CMK (cell line): ENCODE measurements at places on chromosomes 4 and X.

- no peak for DNase-seq
These were observed 58.9 kb downstream of the CHIC2 start for GRCh38 chr4:54005475-54005874.

DNA sequence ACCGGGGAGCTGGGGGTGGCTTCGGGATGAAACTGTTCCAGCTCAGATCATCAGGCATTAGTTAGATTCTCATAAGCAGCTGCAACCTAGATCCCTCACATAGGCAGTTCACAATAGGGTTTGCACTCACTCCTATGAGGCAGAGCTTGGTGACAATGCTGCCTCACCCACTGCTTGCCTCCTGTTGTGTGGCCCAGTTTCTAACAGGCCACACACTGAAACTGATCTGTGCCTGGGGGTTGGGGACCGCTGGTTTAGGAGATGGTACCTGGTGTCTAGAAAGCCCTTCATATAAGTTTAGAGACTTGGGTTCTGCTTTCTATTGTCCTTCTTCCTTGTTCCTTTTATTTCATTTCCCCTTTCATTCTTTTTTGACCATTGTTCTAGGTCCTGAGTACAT is 234.2 kb downstream of the FRAS1 start:
- no peak for DNase-seq

GRCh38 chr4:13992975-13993520 is 365.5 kb upstream of the BOD1L1 start:
- no peak for DNase-seq

- no peak for DNase-seq
These were observed 54.4 kb downstream of the PALLD start for GRCh38 chr4:168551211-168551610.

DNA sequence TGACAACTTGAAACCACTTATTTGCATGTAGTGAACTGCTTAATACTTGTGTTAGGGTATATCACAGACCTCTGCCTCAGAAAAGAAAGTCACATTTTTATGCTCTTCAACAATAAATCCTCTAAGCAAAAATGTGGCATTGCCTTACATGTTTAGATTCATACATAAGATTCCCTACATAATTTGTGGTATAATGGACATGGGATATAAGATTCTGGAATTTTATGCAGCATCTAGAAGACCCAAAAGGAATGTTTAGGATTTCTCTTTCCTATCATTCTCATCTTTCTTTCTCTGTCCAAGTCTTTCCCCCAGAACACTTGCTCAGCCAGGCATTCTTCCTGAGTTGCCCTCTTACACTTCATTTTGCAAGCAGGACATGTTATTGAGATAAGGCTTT is 37.7 kb upstream of the TET2 start:
- no peak for DNase-seq

GRCh38 chr4:40956721-40957255 is 207.0 kb downstream of the NSUN7 start:
- DNase-seq = no peak

- DNase-seq = no peak
These were observed 1058.3 kb upstream of the SLIT2 start for GRCh38 chr4:19193274-19193981.

DNA sequence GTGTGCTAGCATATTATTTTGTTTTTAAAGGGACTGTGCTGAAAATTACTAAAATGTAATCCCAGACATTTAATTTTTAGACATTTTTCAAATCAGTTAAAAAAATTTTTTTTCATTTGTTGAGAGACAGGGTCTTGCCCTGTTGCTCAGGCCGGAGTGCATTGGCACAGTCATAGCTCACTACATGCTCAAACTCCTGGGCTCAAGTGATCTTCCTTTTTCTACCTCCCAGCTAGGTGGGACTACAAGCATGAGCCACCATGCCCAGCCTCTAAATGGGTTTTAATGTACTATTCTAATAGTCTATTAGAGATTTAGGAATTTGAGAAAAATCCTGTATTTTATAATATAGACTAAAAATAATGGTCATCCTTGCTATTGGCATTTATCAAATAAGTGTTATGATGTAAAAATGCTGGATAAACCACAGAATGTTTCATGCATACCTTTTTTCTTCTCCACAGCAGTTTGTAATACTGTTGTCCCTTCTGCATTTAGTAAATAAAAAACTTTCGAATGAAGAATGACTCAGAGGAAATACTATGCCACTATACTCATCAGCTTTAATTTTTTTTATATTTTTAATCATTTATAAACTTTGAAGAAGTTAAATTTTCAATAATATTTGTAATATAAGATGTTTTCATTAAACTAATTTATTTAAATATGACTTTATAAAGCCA is 29.9 kb downstream of the CPEB2 start:
- no peak for DNase-seq

DNA sequence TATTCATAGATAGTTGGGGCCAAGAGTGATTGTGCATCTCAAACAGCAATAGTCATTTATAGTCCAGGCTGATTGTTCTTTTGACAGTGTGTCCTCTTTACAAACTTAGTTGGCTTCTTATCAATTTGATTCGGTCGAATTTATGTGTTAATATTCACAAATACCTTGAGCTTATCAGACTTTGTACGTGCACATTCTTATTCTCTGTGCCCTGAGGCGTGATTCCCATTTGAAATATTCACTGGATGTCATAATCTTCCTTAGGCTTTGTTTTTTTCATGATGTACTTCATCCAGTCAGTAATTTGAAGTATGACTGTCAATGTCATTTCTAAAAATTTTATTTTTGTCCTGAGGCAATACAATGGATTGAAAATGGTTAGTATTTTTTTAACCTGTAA is 263.5 kb upstream of the PCDH7 start:
- no peak for DNase-seq

GRCh38 chr4:20474119-20474518 is 222.4 kb downstream of the SLIT2 start:
- DNase-seq = no peak

GRCh38 chr4:112296949-112297880 is at the start of gene ALPK1:
TSS of gene ALPK1 (plus strand) at chr4:112297369.
- DNase-seq = peak; percentile 17

GRCh38 chrX:101370888-101371504 is 15.0 kb downstream of the BTK start:
- DNase-seq = no peak

DNA sequence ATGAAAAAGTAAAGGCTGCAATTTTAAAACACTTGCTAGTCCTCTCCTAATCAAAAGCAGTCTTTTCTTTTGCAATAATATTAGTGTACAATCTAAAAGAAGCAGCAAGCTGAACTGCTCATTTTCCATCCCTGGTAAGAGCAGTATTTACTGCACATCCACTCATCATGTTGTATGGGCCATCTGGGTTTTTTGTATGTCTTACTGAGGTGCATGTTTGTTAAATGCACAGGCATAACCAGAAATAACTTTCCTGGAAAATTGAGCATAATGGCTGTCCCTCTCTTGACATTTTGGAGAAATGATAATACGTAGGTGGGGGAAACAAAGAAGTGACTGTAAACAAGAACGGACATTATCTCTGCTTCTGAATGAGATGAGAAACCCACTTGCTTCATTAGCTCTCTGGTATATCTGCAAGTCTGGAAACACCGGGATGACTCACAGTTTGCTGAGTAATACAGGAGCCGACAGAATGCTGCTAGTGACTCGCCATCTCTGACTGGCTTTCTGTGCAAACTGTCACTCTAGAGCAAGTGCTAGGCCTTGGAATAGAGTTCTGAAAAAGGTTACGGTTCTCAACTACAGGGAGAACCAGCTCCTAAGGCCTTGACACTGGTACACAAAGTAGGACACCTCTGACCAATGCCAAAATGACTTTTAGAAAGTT is 85.7 kb upstream of the MTM1 start:
- no peak for DNase-seq

GRCh38 chr4:8207314-8207713 is 8.2 kb downstream of the SH3TC1 start:
- DNase-seq = no peak

DNA sequence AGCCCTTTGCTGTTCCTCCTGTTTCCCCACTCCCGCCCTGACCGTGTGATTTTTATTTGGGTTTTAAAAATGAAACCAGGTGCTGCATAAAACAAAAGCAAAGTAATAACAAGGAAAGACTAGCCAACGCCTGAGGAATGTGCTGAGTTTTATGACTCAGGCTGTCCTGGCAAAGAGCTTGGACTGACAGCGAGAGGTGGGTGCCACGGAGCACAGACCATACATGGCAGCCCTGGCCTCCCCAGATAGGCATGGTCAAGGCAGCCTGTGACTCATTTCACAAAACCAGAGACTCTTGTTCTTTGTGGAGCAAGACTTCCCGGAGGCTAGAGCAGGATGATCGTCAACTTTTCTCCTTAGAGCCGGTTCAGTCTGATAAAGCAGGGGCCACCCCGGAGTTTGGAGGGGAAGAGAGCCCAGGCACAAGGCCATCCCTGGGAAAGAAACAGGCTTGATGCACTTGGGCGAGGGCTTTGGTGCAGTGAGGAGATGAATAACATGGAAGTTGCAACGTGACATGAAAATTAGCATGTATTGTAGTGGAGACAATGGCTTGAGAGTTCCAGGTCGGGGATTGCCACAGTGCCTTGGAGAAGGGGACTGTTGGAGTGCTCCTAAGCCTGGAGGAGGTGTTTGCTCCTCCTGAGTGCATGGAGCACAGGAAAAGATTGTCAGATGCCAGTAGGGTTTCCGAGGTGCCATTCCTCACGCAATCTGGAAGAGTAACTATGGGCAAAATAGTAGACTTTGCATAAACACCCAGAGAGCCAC is 54.8 kb downstream of the C4orf51 start:
- no peak for DNase-seq

DNA sequence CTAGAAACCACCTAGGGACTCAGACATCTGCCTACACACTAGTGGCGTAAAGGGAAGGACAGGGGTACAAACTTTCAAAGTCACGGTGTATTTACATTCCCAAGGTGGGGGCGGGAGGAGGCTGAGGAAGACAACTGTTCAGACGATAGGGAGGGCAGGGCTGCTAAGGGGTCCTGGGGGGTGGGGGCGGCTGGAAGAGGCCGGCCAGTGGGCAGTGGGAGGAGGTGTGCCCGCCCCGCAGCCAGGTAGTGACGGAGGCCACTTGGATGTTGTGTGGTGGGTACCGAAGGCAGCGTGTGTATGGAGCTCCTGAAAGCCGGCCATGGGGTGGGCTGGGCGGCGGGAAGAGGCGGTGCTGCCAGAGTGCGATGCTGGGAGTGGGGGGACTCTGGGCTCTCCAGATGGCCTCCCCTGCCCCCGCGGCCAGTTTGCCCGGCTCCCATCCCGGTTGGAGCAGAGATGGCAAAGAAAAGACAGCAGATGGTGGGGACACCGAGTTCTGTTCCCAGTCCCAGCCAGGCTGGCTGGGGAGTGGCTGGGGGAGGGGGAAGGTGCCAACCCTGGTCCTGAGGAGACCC is 24.2 kb downstream of the L1CAM start:
- DNase-seq = no peak

GRCh38 chr4:73387552-73387951 is 16.5 kb upstream of the ALB start:
- no peak for DNase-seq

DNA sequence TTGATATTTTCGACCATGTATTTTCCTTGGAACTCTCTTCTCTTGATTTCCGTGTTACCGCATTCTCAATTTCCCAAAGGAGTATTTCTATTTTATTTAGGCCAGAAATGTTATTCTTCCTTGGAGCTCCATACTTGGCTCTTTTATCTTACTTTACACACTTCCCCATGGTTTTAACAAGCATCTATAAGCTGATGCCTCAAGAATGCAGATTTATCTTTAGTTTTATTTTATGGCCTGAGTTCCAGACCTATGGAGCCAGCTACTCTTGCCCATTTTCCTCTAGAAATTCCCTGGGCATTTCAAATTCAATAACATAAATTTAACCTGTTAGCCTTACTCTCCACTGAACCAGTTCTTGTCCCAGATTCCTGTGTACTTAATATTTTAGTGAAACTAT is 43.7 kb downstream of the SULT1E1 start:
- DNase-seq = no peak

DNA sequence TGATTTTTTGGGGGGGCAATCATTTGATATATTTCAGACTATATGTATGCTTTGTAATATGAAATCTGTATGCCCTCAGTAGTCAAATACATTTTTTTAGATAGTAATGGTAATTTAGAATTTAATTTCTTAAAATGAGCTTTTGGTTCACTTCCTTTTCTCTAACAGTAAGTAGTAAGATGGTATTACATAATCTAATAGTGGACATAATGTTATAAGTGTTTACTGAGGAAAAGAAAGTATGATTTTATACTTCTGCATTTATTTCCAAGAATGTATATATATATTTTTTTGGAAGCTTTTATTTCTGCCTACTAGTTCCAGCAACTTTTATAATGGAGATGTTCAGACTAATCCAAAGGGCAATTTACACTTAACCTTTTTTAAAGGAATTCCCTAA is 1450.7 kb upstream of the TENM3 start:
- DNase-seq = no peak
